ENCODE measurements at places on chromosomes 12 and 14. TPM values are rescaled to one million over a fixed set of nuclear protein-coding genes. Genes with fewer than 3 reads are reported as not detected.

DNA sequence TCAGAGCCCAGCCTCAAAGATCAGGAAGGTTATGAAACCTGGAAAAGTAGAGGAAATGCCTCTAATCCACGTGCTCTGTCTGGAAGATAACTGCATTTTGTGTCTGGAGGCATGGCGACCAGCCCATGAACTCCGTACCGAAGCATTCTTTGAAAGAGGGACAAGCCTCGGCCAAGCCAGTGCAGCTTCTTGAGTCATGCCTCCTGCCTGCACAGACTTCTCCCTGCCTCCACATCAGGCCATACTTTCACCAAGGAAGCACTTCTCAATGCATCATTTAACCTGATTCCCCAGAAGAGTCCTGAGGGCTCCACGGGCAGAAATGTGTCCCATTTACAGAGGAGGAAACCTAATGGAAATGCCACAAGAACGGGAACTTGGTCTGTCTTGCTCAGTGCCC is 3.4 kb downstream of the ACTN1 start:
- peak; percentile 70 for DNase-seq

Gene CPNE6
- 0.76 TPM for total RNA-seq

Gene ACTR6
- total RNA-seq = 31.7 TPM

DNA sequence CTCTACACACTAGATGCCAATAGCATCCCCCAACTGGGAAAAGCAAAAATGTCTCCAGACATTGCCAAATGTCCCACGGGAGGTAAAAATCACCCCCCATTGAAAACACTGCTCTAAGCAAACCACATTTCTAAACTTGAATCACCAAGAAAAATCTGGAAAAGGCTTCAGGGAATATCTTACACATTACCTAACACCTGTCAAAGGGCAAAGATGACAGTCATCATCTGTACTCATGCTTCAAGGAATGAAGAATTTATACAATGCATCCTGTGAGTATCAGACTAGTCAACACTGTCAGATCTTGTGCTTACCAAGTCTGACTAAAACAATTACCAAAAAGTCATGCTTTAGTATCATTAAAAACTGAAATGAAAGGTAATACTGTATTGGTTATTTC is 161.6 kb upstream of the SOX5 start:
- DNase-seq = no peak

- no peak for DNase-seq
These were observed 2.6 kb downstream of the SVOP start for GRCh38 chr12:109018296-109018695.

Gene CACNA1C
- 45.3 TPM for total RNA-seq

DNA sequence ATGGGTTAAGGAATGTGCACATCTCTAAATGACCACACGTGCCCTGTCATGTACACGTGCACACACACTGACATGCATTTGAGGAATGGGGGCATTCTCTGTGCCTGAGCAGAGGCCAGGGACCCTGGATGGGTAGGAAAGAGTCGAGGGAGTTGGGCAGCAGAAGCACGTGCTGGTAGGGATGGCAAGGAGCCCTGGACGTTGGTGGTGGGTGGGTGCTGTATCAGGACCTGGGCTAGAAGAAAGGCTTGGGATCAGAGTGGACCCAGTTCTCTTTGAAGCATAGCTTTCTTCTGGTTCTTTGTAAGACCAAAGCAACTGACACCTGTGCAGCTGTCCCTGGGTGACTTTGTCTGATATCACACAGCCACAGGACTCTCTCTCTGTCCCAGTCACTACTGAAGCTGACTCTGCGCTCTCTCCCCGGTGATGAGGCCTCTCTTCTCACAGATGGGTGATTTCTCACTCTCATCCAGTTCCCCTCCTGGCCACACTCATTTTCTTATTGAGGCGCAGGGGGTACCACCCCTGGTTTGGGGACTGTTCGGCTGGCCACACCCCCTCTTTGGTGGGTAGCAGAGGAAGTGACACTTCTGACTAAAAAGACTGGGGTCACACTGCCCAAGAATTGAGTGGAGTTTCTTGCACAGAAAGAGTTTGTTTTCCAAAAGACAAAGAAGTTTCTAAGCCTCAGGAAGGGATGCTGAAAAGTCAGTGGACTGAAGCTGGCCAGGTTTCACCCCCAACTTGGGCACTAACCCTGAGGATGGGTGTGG is 171.7 kb upstream of the RTL1 start:
- DNase-seq = peak; percentile 5

DNA sequence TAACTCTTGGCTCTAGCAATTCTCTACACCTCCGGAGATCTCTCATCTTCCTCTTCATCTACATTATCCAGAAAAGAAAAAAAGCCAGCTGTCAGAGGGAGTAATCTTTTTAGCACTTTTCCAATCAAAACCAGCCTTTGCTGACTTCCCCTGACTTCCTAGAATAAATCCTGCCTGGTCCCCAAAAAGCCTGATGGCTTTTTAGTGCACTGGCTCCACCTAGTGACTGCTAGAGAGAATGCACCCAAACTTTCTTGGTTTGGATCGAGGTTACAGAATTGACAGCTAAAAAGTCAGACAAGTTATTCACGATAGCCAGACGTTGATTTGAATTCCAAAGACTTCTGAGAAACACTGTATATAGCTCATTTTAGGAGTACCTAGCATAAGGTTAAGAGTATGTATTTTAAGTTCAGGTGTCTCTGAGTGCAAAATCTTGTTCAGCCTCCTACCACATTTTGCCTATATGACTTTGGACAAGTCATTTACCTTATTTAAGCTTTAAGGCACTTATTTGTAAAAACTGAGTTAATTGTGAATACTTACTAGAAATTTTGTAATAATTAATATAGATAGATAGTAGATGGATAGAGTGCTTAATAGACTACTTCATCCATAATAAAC is 185.7 kb upstream of the GRIN2B start:
- DNase-seq = peak; percentile 16

DNA sequence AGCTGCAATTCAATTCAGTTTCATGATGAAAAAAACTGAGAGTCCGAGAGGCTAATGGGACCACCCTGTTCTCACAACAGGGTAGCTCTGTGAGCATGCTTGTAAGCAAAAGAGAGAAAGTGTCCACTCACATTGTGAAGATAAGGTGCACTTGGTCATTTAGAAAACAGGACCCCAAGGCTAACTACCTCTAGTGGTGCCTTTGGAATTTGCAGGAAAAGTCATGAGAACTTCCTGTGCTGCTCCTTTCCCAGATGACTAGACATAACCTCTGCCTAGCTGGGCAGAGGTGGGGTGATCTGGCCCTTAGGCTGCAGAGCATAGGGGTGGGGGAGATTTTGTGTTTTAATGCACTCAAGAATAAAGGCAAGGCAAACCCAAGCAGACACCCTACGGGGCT is 118.9 kb downstream of the STAB2 start:
- no peak for DNase-seq

DNA sequence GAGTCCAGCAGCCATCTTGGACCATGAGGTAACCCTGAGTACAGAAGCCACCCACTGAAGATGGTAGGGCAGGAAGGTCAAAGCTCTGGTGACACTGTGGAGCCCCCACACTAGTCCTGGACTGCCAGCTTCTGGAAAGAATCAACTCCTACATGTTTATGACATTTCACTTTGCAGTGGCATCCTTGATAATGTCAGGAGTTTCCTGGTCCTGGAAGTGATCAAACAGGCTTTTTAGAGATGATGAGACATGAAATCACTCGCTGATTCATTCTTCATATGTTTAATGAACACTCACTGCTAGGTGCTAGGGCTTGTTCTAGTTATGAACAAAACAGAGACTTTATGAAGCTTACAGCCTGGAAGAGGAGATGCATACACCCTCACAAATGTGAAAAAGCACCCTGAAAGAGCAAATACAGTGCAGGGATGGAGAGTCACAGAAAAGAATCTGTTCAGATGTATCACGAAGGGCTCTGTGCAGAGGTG is 15.8 kb upstream of the HNF1A start:
- DNase-seq = no peak

DNA sequence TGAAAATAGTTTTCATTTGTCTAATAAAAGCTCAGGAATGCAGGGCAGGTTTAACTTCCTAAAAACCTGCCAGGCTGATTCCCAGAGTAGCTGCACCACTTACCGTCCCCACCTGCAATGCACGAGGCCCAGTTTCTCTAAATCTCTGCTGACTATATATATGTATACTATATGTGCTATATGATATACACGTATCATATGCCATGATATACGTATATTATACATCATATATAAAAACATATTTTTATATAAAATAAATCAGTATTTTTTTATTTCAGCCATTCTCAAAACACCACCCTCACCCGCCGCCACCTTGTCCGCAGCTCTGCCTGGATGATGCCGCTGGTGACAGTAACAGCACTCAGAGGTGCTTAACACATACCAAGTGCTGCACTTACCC is 2.3 kb downstream of the ANKLE2 start:
- no peak for DNase-seq

Gene NEDD8
- 115 TPM for total RNA-seq

Gene MYO1H
- not detected for total RNA-seq

GRCh38 chr14:102213470-102213869 is 73.8 kb downstream of the WDR20 start:
- no peak for DNase-seq

DNA sequence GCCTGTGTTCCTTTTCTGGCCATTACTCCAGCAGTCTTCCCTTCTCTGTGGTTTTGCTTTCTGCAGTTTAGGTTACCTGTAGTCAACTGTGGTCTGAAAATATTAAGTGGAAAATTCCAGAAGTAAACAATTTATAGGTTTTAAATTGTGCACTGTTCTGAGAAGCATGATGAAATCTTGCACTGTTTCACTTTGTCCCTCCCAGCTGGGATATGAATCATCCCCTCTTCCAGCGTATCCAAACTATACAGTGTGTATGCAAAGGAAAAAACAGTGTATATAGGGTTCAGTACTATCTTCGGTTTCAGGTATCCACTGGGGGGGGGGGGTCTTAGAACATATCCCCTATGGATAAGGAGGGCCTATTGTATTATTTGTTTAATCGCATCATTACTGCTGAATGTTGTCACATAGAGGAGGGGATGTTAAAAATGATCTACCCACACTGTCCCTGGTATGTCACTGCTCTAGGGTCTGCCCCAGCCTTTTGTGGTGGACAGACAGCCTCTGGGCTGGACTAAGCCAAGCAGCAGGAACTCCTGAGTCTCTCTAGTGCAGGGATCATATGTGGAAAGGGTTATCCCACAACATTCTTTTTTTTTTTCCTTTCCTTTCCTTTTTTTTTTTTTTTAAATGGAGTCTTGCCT is 109.1 kb upstream of the MAX start:
- DNase-seq = no peak

Gene WBP11
- total RNA-seq = 12.4 TPM

DNA sequence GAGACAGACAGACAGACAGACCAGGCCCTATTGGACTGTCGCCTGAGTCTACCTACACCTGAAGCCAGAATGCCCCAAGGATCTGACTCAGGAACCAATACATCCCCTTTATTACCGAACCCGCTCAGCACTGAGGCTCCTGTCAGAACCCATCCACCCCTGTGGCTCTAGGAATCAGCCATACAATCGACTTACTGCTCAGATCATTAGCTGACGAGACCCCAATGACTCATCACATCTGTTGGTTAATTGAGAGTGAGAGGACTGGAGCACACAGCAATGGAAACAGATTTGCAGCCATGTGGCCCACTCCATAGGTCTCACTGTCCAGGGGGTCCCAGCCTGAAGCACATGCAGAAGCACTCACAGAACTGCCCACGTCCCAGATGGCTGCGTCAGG is 15.2 kb downstream of the ITPK1 start:
- no peak for DNase-seq

DNA sequence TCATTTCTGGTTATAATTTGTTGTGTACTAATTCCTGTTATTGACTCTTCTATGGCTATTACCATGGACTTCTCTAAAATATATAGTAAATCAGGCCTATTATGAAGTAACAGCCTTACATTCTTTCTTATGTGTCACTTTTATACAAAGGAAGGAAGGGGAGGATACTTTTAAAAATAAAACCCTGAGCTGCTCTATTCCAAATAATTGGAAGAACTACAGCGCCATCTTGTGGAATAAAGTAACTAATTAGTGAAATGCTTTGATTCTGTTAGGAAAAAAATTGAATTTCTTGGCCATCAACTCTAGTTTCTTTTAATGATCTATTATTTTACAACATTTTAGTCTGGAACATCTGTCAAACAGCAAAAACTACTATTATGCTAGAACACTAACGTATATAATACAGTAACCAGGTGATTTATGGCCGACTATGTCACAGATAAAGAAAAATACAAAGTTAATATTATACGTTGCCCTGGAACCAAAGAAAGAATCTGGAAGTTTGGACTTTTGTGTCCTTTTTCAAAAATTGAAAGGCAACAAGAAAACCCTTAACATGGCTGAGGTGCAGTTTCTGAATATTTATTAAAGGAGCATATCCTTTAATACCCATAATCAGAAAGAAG is 55.0 kb upstream of the NELL2 start:
- no peak for DNase-seq

DNA sequence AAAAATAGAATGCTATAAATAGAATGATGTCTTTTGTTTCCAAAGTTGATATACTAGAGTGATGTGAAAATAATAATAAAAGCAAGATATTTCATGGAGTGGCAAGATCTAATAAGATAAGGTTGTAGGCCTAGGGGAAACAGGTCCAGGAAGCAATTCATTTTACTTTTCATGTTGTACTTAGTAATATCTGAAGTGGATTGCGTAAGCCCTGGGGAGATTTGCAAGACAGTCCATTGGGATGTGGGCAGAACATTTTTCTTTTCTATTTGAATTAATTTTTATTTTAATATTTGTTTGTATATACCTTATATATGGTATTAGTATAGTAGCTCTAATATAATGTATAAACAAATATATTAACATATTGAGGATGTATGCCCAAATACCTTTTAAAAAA is 7.5 kb downstream of the NUBPL start:
- DNase-seq = no peak

Gene DENND5B
- 14.4 TPM for total RNA-seq

DNA sequence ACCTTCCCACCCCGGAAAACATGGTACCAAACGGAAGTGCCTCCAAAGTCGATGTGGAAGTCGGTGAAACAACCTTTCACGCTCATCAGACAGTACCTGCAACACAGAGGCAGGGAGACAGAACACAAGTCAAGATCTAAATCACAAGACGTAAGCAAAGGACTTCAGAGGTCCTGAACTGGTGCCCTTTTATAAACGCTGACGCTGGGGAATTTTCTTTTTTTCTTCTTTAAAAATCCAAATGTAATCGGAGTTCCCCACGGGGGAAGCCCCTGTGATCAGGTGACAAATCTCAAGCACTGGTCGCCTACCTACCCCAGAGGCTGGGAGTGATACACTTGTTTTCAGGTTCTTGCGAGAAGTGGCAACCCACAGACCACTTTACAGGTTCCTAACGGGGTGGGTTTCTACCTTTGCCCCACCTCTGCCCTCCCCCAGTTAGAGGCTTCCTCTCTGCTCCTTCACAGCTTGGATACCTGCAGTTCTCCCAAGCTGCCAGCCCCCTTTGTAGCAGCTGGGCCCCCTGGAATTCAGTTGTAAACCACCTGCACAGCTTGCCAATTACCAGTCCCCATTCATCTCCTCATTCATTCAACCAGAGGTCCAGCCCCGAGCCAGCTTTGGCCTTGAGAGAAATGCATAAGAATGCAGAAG is 46.2 kb downstream of the KDM2B start:
- no peak for DNase-seq

DNA sequence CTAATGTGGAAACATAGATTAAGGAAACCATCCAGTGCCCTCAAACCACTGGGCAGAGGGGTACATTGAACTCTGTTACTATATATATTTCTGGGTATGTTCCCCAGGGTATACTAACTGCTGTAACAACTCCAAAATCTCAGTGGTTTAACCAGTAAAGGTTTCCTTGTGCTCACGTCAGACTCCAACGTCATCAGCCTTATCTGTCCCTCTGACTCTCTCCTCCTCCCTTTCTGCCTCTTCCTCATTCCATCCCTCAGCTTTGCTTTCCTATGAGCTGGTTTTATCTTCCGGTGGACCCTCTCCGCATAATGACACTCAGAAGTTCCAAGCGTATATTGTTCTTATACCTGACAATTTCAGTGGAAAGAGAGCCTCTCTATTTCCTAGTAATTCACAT is 21.2 kb upstream of the SMCO2 start:
- no peak for DNase-seq
